ENCODE measurements at places on chromosomes 13 and 19.

GRCh38 chr19:35063940-35064818, 22.7 kb downstream of the HPN start:
- peak; percentile 15 for DNase-seq

- no peak for DNase-seq
These were observed 86.8 kb downstream of the RAB20 start for GRCh38 chr13:110474713-110475112.

GRCh38 chr19:367561-367960, 23.0 kb upstream of the MIER2 start:
- no peak for DNase-seq

DNA sequence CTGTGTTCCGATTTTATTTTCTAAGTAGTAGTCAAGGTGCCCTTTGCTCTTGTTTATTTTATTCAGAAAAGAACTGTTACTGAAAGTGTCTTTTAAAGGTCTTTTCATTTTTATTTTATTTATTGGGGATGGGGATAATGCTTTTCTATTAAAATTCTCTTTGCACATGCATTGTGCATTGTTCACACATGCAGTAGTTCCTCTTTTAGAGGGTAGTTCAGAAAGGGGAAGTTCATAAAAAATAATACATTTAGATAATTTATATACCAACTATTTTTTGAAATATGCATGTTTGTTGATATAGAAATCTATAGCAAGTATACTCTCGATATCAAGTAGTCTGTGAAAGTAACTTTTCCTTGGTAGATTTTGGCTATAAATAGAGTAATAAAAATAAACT, 3.5 kb downstream of the GPC5 start:
- no peak for DNase-seq

DNA sequence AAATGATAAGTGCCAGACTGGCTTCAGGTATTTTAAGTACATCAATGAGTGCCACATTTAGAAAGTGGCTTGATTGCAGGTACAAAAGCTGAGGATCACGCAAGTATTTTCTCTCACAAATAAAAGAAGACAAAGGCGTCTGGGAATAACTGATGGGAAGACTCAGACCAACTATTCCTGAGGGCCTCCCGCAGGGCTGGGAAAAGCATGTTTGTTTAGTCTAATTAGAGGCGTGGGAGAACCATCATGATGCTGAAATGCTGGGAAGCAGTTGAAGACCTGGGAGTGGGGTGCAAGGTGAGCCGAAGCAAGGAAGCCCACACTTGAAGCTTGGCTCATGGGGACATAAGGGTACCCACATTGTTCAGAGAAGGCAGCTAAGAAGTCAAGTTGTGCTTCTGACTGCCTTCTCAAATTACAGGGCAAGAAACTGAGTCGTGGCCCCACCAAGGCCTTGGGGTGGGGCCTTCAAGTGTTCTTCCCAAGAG, 536.0 kb downstream of the MYO16 start:
- DNase-seq: no peak

GRCh38 chr19:39410831-39411080, 1.7 kb upstream of the PLEKHG2 start:
- no peak for DNase-seq

- no peak for DNase-seq
These were observed 13.5 kb upstream of the ZNF563 start for GRCh38 chr19:12346896-12347295.

GRCh38 chr13:42405665-42406390, 133.9 kb downstream of the AKAP11 start:
- no peak for DNase-seq

- no peak for DNase-seq
These were observed 214.1 kb downstream of the KATNAL1 start for GRCh38 chr13:30093236-30093635.

DNA sequence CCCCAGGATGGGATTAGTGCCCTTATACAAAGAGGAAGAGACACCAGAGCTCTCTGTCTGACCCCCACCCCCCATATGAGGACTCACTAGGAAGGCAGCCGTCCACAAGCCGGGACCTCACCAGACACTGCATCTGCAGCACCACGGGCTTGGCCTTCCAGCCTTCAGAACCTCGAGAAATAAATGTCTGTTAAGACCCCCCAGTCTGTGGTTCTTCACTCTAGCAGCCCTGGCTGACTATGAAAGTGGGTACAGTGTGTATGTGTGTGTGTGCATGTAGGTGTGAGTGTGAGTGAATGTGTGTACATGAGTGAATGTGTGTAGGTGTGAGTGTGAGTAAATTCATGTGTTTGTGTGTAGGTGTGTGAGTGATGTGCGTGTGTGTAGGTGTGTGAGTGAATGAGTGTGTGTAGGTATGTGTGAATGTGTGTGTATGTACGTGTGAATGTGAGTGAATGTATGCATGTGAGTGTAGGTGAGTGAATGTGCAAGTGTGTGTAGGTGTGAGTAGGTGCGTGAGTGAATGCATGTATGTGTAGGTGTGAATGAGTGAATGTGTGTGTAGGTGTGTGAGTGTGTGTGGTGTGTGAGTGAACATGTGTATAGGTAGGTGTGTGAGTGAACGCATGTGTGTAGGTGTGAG, 201.6 kb upstream of the ZNF536 start:
- no peak for DNase-seq

DNA sequence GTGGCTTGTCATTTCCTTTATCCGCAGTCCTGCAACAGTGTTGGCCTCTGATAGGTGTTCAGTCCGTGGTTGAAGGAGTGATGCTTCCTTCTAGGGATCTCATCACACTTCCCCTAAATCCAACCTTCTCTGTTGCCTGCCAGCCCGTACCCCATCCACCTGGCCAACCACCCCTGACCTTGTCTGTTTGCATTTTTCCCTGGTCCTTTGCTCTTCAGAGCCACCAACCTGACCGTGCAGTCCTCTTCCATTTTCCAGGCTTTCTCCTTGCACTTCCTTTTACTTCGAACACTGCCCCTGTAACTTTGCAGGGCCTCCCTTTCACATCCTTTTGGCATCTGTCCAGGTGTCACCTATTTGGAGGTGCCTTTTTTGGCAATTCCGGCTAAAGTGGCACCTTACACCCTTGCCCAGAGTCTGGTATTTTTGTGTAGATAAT, 696 bp downstream of the ZNF460 start:
- peak; percentile 3 for DNase-seq

GRCh38 chr19:58357481-58358145, 4.3 kb upstream of the A1BG start:
- DNase-seq: no peak

- no peak for DNase-seq
These were observed 28.1 kb downstream of the LATS2 start for GRCh38 chr13:21033212-21033840.

DNA sequence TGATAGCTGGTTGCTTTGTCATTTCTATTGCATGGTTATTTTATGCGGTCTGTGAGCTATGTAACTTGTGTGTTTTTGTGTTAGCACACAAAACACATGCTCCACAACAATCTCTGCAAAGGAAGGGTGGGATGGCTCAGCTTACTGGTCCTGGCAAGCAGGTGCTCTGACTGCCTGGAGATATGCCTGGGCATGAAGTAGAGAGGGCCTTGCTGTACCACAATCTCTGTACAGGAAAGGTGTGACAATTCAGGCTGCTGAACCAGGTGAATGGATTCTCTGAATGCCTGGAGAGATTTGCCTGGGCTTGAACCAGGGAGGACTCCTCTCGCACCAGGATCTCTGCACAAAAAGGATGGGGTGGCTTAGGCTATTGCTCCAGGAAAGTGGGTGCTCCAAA, 69.5 kb downstream of the STOML3 start:
- DNase-seq: no peak

- no peak for DNase-seq
These were observed 8.6 kb upstream of the ZNF283 start for GRCh38 chr19:43818500-43818899.

Measured in stimulated activated CD4-positive, alpha-beta T cell treated with anti-CD3 and anti-CD28 coated beads, Interleukin-2, amount 100 ng/mL, for 4 hours (primary cell).